ENCODE measurements at places on chromosomes 1 and 21.

GRCh38 chr21:36976882-36977651 lies 10.6 kb upstream of the HLCS start:
- DNase-seq: no peak

GRCh38 chr1:226497991-226498639 lies 50.4 kb upstream of the STUM start:
- DNase-seq: no peak

GRCh38 chr1:197027359-197027758 lies 39.7 kb downstream of the F13B start:
- DNase-seq: no peak

DNA sequence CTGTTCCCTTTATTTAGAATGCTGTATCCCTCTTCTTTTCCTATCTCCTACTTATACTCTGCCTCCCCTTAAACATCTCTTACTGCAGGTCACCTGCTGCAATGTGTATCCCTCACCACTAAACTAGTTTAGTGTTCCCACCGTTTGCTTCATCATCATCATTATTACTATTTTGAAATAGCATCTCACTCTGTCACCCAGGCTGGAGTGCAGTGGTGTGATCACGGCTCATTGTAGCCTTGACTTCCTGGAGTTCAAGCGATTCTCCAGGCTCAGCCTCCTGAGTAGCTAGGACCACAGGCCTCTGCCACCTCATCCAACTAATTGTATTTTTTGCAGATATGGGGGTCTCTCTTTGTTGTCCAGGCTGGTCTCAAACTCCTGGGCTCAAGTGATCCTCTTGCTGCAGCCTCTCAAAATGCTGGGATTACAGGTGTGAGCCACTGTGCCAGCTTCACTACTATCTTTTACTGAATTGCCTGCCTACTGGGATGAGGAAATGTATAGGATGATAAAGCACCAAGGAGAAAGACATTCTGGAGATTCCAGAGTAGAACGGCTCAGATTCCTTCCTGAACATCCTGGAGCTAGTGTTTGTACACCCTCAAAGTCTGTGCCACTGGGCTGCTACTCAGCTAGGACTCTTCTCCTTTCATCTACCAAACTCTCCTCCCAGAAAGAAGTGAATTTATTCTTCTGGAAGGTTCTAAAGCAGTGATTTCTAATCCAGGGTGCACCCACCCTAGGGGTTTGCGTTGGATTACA lies 8.6 kb upstream of the IFNAR1 start:
- DNase-seq: no peak

GRCh38 chr1:107940017-107940577 lies 24.9 kb downstream of the VAV3 start:
- no peak for DNase-seq

GRCh38 chr1:60504206-60504840 lies 430.8 kb upstream of the C1orf87 start:
- no peak for DNase-seq

DNA sequence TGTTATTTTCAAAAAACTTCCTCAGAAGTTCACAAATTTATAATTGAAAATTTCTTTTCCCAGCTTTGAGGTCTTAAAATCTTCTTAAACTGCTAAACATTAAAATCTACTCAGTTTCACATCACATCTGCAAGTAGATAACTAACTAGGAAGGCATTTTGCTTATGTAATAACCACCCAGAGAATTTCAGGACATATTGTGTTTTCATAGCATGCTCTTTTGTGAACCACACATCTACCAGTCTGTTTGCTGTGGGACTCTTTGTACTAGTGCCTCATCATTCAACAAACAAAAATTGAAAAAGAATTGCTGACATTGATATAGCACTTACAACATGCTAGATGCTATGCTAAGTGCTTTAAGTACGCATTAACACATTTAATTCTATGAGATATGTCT lies 31.6 kb upstream of the C1orf146 start:
- DNase-seq: no peak

All from H54 (cell line).